ENCODE measurements at places on chromosomes 16 and 17. TPM values are rescaled to one million over a fixed set of nuclear protein-coding genes. Genes with fewer than 3 reads are reported as not detected.

- H3K4me3 ChIP-seq: no peak within 1 kb of the TSS
- no peaks in the 10 kb centered on the region for H3K36me3 ChIP-seq
- H3K27ac ChIP-seq: no peak within 1 kb of the TSS
- no peaks in the 10 kb centered on the region for H3K27me3 ChIP-seq
These were observed at the start of gene SERPINF2 for GRCh38 chr17:1742371-1743087. SERPINF2 (plus strand) TSS chr17:1742871; CDS start chr17:1744996, 2,125 bp downstream.

DNA sequence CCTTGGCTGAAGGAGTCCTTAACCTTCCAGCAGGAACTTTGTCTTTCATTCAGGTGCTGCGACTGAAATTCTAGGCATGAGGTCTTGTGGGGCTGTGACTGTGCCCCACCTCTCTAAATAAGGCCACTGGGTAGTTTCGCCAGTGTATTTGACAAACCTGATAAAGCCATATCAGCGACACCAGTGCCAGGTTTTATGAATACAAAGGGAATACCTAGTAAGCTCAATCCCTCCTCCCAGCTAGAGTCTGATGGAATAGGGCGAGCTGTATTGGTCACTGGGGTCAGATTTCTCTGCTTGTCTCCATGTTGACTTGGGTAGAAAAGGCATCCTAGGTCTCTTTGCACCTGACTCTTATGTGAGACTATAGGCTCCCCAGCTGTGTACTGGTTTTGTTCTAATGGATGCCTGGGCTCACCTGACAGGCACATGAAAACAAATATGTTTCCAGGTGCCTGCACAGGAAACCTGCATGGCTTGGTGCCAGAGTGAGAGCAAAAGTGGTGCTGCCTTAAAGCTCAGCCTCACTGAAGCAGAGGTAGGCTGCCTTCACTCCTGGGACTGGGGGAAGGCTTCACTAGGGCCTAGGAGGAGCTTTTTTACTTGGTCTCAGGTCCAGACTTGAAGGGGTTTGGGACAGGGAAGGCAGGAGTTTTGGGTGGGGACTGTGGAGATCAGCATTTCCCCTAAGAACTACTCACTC is 8.3 kb downstream of the SLC7A6 start:
- H3K27me3 ChIP-seq: no peaks in the 10 kb centered on the region
- peaks cover 80% of the 10 kb centered on the region for H3K4me1 ChIP-seq
- peak overlapping the region; percentile 80 for H3K27ac ChIP-seq
- no peak overlapping the region for H3K4me3 ChIP-seq

DNA sequence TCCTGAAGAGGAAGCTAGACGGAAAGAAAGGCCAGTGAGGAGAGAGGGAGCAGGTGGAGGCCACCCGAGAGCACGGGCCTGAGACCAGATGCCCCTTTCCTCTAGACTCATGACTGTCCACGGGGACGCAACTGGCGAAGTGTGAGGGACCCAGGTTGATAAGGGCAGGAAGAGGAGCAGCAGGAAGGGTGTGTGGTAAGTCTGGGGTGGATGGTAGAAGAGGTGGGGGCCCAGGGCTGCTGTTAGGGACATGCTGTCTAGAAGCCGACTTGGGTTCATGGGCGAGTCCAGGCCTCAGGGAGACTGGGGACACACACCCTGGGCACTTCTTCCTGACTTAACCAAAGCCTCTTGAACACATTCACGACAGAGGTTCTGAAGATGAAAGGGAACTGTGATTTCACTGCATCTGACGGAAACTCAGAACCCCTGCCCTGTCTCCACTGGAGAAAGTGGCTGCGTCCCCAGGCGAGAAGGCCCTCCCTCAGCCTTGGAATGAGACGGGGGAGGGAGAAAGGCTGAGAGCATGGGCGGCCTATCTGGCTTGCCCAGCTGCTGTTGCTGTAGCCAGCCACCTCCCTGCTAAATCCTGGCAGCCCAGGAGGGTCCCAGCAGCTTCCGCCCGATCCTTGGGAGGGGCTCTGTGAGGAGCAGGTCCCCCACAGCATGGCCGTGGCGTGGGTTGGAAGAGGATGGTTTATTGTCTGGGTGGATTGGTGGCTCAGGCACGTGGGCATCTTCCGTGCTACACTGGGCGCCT is 6.0 kb downstream of the HIC1 start:
- H3K27me3 ChIP-seq: no peaks in the 10 kb centered on the region
- DNase-seq: no peak
- H3K36me3 ChIP-seq: peaks cover 46% of the 10 kb centered on the region
- H3K4me3 ChIP-seq: peak overlapping the region; percentile 64

DNA sequence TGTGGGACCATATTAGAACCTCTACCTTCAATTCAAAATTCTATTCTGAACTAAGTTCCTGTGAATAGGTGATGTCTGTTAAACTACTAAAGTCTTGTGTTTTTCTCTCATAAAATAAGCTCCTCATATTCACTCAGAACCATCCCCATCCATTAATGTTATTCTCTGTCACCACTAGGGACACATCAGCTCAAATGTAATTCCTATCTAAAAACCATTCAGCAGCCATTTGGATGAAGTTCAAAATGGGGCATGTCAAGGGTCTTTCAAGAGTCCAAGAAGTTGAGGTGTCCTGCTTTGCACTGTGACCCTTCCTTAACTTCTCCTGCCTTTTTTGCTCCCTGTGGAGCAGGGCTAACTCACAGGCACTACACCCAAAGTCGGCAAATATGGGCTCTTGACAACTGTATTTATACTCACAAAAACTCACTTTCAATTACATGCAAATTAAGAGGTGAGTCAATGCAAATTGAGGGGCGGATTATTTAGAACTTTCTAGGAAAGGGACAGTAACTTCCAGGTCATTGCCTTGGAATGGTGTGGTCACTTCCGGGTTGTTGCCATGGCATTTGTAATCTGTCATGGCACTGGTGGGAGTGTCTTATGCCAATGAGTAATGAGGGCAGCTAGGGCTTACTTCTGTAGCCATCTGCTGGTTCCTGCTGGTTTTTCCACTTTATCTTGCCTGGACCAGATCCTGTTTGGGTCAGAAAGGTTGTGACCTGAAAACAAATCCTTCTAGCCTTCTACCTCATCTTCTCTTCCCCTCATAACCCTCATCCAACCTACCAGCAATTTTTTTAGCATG is 128.2 kb upstream of the COX10 start:
- no peaks in the 10 kb centered on the region for H3K27me3 ChIP-seq
- DNase-seq: no peak
- H3K4me3 ChIP-seq: no peak overlapping the region
- H3K36me3 ChIP-seq: peaks cover 6% of the 10 kb centered on the region

DNA sequence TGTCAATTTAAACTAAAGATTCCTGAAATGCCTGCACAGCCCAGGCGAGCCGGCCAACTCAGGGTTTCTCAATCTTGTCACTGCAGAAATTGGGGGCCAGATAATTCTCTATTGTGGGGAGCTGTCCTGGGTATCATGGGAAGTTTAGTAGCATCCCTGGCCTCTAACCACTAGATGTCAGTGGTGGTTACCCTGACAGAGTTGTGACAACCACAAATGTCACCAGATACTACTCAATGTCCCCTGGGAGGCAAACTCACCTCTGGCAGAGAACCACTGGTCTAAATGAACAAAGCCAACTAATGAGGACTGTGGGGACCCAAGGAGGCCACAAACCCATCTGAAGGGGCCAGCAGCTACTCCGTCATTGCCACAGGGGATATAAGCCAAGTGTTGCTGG is 90.9 kb downstream of the MYH11 start:
- peak; percentile 69 for DNase-seq
- H3K36me3 ChIP-seq: no peaks in the 10 kb centered on the region
- H3K27ac ChIP-seq: no peak overlapping the region
- H3K4me3 ChIP-seq: no peak overlapping the region

- DNase-seq: no peak
- H3K27me3 ChIP-seq: peaks cover 2% of the 10 kb centered on the region
- H3K27ac ChIP-seq: no peak overlapping the region
- peaks cover 12% of the 10 kb centered on the region for H3K4me1 ChIP-seq
These were observed 42.0 kb upstream of the MMD start for GRCh38 chr17:55463600-55463999.

DNA sequence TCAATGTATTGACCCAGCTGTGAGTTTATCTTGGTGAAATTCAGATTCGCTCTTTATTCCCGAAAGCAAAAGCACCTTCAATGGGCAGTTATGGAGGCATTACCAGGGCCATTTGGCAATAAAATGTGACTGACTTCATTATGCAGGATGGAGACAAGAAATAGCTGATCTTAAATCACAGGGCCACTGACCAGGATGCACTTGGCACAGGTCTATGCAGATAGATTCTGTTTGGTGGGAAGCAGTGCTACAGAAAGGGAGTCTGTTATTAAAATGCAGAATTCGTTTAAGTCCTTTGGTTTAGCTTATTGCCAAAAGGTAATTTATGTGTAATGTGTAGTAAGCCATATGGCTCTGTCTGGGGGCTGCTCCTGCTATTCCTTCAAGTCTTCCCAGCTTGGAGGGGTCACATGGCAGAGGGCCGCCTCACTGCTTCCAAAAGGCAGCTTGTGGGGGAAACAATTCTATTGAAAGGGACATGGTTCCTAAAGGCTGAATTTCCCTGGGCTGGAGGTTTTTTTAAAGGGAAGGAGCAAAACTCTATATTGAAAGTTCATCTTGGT is 239.8 kb downstream of the HS3ST4 start:
- no peaks in the 10 kb centered on the region for H3K4me1 ChIP-seq
- H3K27ac ChIP-seq: no peak overlapping the region
- no peak for DNase-seq
- H3K36me3 ChIP-seq: no peaks in the 10 kb centered on the region
- H3K4me3 ChIP-seq: no peak overlapping the region

DNA sequence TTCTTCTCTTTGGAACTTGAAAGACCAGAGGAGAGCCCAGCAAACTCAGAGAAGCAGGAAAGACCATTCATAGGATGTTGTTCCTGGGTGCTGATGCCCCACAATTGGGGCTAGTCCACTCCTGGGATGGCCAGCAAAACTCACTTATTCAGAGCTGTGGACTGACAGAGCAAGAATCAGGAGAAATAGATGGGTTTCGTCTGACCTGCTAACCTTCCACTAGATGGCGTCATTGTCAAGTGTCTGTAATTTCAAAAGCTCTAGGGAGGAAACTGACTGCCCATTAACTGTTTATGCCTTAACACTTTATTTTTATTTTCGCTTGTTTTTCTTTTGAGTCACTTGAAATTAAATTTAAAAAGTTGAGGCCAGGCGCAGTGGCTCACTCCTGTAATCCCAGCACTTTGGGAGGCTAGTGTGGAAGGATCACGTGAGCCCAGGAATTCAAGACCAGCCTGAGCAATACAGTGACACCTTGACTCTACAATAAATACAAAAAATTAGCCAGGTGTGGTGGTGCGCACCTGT is 28.7 kb upstream of the MILR1 start:
- peaks cover 9% of the 10 kb centered on the region for H3K27me3 ChIP-seq
- H3K4me3 ChIP-seq: no peak overlapping the region
- H3K27ac ChIP-seq: no peak overlapping the region
- DNase-seq: peak; percentile 46
- H3K4me1 ChIP-seq: peaks cover 9% of the 10 kb centered on the region

GRCh38 chr17:20155258-20156195 is 146.4 kb downstream of the SPECC1 start:
- H3K27me3 ChIP-seq: peaks cover 17% of the 10 kb centered on the region
- DNase-seq: peak; percentile 97
- no peaks in the 10 kb centered on the region for H3K36me3 ChIP-seq
- peaks cover 3% of the 10 kb centered on the region for H3K4me1 ChIP-seq
- H3K4me3 ChIP-seq: no peak overlapping the region
- H3K27ac ChIP-seq: peak overlapping the region; percentile 50

GRCh38 chr17:60529806-60530205 is 3.8 kb upstream of the APPBP2 start:
- no peak for DNase-seq
- no peak overlapping the region for H3K4me3 ChIP-seq

DNA sequence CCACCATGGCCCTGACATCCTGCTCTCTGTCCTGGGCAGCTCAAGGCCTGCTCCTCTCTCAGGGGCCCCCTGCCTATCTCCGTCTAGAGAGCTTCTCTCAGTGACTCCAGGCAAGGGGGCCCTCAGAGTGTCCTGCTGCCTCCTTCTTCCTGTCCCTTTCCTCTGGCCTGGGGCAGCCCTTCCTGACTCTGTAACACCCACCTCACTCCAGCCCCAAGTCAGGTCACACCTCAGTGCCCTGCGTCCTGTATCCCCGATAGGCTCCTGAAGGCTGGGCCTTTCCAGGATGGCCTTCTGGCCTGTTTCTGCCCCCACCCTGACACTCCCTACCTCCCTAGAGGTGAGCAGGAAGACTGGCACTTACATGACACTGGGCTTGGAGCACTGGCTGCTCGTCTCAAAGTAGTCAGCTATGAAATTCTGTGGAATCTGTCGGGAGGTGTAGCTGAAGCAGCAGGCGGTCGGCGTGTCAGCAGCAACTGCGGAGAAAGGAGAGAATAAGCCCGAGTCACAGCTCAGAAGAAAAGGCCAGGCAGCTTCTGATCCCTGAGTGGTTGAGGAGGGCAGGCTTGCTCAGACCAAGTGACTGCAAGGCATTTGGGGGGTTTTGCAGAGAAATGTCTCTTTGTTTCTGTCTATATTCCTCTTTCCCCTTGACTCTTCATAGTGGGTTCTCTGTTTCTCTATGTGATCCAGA is 976 bp downstream of the CCL3L1 start:
- H3K27me3 ChIP-seq: peaks cover 2% of the 10 kb centered on the region
- peaks cover 84% of the 10 kb centered on the region for H3K4me1 ChIP-seq

DNA sequence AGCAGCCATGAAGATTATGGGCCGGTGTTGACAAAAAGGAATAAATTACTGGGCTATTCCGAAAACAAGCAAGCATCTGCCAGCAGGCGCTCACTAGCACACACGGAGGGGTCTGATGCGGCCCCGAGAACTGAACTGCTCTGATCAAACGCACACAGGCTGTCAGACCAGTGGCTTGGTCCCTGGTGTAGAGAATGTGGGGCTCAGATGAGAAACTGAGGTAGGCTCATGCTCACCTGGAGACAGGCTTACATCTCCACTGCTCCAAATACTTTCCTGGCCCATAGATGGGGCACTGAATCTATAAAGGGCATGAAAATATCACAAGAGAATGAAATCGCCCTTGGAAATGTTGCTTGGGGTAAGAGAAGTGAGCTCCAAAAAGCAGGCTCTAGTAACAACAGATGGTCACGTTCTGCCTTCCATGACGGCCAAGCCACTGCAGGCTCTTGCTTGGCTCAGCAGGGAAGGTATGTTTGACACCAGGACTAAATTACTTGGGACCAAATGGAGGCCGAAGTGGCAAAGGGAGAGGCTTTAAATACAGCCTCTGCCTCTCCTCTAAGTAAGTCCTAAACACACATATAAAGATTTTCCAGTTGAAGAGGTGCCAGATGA is 5.4 kb downstream of the ABR start:
- peaks cover 12% of the 10 kb centered on the region for H3K27me3 ChIP-seq
- H3K4me3 ChIP-seq: no peak overlapping the region
- no peak overlapping the region for H3K27ac ChIP-seq
- no peaks in the 10 kb centered on the region for H3K36me3 ChIP-seq

GRCh38 chr16:12210258-12210880 is 233.8 kb downstream of the SNX29 start:
- no peaks in the 10 kb centered on the region for H3K36me3 ChIP-seq
- no peaks in the 10 kb centered on the region for H3K27me3 ChIP-seq
- DNase-seq: no peak
- no peaks in the 10 kb centered on the region for H3K4me1 ChIP-seq

Gene ABCA6
- total RNA-seq: 0.21 TPM

Gene WIPI1
- 45.5 TPM for total RNA-seq

Gene ZBTB4
- total RNA-seq: 27.7 TPM

Gene TPSG1
- not detected for total RNA-seq

Gene PAQR4
- 58.7 TPM for total RNA-seq

All from activated CD8-positive, alpha-beta memory T cell treated with anti-CD3 and anti-CD28 coated beads, Interleukin-2, amount 10 ng/mL, durations not matched to agents 7 days and 5 days (primary cell).